ENCODE measurements at places on chromosomes 16 and 17.

DNA sequence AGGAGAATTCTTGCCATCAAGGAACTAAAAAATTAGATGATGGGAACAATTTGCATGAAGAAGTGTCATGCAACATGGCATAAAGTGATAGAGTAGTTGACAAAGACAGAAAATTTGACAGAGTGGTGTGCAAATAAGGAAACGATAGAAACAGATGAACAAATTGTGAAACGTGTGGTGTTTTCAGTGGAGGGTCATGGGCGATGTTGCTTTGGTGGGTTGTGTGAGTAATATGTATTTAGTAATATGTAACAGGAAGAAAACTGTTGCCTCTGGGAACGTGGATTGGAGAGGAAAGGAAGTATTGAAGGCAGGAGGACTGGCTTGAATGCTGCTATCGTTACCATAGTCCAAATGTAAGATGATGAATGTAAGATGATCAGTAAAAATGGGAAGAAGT lies 3.6 kb downstream of the COX10 start:
- DNase-seq, result no peak

DNA sequence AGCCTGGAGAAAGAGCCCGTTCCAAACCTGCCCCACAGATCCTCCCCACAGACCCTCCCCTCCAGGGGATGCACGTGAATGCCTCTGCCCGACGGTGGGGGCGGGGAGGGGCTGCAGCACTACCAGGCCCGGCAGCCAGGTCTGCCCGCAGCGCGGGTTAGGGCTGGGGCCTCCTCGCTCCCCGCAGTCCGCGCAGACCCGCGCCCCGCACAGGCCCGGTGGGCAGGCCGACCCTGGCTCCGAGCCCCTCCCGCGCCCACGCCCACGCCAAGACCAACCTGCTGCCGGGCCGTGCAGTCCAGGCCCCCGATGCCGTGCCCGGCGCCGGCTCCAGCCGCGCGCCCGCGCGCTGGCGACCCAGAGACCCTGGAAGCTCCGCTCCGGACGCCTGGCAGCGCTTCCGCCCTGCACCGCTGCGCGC lies at the start of gene RPUSD1:
TSS of gene RPUSD1 (minus strand) at position 404 of the 421 bp plus-strand sequence. CDS start 644 bp downstream, outside the sequence.
- no peak for DNase-seq

- no peak for DNase-seq
Observed at GRCh38 chr16:1181404-1182315, 28.8 kb downstream of the CACNA1H start.

DNA sequence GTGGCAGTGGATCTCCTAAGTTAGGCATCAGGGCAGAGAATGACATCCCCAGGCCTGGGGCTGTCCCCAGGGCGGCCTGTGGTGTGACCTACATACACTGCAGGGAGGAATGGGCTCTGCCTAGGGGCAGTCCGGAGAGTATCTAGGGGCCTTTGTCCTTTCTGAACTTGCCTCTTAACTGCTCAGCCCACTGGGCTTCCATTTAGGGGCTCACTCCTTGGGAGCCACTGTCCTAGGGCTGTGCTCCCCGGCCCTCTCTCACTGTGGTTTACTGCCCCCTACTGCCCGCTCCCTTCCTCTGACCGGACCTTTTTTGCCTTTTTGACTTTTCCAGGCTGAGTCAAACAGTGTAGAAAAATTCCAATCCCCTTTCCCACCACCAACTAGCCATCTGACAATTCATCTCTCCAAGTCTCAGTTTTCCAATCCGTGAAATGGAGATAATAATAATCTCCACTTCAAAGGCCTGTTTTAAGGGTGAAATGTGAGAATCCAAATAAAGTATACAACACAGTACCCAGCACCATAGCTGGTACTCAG lies 66.8 kb downstream of the DNAH3 start:
- peak; percentile 20 for DNase-seq

DNA sequence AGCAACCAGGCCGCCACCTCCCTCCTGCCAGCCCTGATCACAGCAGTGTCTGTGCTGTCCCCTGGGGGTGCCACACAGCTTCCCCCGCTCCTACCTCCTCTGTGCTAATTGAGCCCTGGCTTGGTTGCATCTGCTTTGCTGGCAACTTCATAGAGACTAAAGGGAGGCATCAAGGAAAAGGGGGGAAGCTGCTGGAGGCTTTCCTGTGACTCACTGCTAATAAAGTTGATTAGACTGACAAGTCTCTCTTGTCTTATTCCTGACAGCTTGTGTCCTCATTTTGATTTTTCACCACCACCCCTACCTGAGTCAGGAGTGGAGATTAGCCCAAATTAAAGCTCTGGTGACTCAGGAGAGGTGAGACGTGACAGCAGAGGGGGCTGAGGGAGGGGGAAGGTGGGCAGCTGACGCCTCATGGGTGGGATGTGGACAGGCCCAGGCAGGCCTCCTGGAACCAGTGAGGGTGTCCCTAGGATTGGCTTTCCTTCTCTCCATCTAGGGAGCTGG lies 310.0 kb downstream of the CBLN1 start:
- no peak for DNase-seq

- no peak for DNase-seq
Observed at GRCh38 chr16:60459463-60459862, 1576.8 kb downstream of the CDH8 start.

- DNase-seq, result no peak
Observed at GRCh38 chr17:54172096-54172984, 349.6 kb downstream of the KIF2B start.

DNA sequence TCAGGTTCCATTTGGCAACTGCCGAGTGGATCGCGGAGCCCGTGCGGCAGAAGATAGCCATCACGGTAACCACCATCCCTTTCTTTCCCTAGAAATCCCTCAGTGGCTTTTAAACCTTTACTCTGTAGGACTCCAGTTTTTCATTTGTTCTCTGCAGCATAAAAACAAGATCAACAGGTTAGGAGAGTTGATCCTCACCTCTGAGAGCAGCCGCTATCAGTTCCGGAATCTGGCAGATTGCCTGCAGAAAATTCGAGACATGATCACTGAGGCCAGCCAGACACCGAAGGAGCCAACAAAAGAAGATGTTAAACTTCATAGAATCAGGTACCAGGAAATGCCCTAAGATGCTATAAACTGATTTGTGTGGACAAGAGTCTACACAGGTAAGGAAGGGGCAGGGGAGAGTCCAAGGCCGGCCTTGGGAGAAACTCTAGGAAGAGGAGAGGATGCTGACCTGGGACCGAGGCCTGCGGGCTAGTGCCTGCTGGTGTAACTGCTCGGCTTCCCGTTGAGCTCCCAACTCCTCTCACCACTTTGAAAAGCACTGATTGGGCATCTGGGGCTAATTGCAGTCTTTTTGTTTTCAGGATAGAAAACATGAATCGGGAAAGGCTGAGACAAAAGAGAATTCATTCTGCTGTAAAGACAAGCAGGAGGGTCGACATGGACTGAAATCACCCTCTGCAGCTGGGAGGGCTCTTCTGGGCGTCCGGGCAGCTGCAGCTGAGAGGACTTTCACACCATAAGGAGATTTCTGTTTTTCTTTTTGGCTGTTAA lies 8.1 kb downstream of the MRPL58 start:
- DNase-seq, result no peak

DNA sequence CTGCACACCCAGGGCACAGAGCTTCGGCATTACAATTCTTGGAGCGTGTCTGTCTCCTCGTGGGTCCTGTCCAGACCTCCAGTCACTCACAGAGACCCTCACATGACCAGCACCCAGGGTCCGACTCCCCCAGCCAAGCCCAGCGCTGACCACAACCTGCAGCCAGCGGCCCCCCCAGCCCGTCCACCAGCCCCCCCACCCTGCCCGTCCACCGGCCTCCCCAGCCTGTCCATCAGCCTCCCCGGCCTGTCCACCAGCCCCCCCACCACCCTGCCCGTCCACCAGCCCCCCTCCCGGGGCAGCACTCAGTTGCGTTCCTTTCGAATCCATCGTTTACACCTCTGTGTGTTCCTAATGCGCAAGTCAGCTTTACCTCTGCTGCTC lies 5.8 kb downstream of the SECTM1 start:
- no peak for DNase-seq

DNA sequence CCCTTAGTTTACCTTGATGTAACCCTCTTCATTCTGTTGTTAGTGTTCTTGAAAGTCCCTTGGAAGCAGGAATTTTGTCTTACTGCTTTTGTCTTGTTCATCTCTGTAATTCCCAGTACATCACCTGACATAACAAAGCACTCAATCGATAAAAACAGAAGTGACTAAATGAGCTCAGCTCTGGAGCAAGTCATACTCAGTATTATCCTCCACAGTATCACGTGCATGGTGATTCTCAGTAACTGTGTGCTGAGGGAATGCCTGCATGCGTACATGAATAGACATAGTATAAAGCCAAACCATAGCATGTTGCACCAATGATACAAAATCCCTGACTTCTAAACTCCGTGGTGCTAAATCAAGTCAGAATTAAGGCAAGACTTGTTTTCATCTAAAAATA lies 7.2 kb downstream of the KRT38 start:
- no peak for DNase-seq

- no peak for DNase-seq
Observed at GRCh38 chr16:87368029-87368770, 15.4 kb downstream of the FBXO31 start.

- DNase-seq, result no peak
Observed at GRCh38 chr16:12898551-12898950, 2.8 kb upstream of the SHISA9 start.

DNA sequence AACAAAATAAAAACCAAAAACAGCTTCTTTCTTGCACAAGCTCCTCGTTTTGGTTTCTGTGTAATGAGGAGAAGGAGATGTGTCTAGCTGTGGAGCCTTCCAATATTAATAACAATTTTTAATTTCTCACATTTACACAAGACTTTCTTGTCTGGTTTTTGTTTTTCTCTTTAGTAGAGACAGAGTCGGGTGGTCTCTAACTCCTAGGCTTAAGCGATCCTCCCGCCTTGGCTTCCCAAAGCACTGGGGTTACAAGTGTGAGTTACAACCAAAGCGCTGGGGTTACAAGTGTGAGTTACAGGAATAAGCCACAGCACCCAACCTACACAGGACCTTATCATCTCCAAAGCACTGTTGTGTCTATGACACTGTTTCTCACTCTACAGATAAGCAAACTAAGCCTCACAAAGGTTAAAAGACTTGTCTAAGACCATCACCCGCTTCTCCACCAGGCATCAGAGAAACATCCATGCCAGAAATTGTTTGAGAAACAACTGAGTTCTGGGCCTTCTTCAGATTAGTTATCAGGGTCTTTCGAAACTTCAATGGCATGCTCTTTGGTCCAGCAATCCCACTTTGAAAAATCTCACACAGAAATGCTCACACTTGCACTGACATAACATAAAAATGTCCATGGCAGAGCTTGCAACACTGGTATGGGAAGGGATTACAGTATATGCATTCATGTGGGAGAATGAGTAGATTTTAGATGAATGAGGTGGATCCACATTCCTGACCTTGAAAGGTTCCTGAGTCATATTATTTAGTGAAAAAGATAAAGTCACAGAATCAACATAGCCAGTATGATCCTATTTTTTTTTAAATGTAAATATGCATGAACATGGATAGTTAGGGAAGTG lies 3.9 kb downstream of the ABAT start:
- no peak for DNase-seq

- DNase-seq, result no peak
Observed at GRCh38 chr16:70777973-70778406, 23.0 kb downstream of the VAC14 start.

- DNase-seq, result no peak
Observed at GRCh38 chr16:10930755-10931093, 11.5 kb downstream of the DEXI start.

GRCh38 chr16:4450430-4450829 lies 24.0 kb downstream of the NMRAL1 start:
- DNase-seq, result no peak

DNA sequence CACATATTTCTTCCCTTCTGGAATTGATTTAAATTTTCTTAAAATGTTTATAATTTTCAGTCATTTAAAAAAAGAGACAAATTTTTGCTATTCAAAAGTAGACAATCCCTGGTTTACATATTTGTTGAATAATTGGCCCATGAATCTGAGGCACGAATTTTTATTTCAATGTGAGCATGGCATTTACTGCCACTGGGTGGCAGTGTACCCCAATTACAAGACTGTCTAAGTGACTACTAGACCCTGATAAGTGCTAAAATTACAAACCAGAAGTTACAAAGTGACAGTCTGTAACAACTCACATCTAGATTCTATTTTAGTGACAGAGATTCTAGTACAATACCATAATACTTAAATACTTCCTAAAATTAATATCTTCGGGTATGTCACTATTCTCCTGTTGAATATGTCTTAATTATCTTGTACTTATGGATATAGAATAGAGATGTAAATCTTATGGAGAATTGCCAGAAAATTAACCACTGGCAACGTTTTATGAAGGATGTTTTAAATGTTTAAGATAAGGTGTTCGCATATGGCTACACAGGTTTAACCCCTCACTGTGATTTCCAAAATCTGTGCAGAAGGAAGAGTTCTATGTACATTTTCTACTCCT lies 235.8 kb downstream of the MAP2K4 start:
- no peak for DNase-seq

DNA sequence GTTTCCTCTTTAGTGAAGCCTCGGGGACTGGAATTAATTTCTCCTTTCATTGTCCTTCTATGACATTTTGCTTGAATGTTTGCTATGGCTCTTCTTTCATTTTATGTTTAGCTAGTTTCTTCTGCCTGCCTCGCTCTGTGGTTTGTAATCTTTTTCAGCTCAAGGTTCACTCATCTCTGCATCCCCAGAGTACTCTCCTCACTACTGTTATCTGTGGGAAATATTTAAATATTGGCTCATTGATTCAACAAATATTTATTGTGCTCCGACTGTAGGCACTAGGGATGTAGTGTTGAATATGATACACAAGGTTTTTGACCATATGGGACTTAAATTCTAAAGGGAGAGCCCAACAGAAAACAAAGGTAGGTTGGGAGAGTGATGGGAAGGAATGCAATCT lies 195.9 kb downstream of the PHKB start:
- no peak for DNase-seq

DNA sequence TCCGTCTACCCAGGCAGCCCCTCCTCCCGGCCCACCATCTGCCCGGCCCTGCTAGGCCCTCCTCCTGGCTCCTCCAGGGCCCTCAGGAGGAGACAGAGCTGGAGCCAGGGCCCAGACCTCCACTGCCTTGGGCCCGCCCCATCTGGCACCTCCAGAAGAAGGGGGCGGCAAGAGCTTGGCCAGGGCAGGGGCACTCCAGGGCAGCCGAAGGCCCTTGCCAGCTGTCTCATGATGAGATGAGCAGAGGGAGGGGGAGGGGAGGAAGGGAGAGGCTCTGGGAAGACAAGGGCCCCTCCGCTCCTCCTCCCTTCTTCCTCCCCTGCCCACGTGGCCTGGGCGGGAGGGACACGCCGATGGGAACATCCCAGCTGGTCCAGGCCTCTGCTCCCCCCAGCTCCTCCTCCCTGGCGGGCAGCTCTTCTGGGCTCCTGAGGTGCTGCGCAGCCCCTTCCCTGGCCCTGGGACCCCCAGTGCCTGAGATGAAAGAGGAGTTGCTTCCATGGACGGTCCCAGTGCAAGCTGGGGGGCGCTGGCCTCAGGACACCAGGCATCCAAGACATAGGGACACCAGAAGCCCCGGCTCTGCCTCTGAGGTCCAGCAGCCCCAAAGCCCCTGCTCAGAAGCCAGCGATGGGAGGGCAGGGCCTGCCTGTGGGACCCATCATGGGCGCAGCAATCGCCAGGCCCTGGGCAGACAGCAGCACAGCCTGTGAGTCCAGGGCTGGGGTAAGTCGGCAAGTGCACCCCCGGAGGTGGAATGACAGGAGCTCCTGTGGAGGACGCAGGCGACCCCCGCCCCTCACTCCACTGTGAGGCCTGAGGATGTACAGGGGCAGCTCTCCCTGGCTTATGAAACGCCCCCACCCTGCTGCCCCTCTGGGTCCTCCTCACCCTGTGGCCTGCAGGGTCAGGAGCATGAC lies 23.6 kb upstream of the ENPP7 start:
- DNase-seq, result no peak

Measured in activated CD8-positive, alpha-beta memory T cell treated with anti-CD3 and anti-CD28 coated beads for 48 hours (primary cell).